Activated CD4-positive, alpha-beta T cell treated with anti-CD3 and anti-CD28 coated beads, Interleukin-2, amount 50 U/mL, for 16 hours (primary cell): ENCODE measurements at places on chromosomes 7 and 10.
A peak's percentile ranks its signal among the peaks of the same experiment; 100 is the strongest.

DNA sequence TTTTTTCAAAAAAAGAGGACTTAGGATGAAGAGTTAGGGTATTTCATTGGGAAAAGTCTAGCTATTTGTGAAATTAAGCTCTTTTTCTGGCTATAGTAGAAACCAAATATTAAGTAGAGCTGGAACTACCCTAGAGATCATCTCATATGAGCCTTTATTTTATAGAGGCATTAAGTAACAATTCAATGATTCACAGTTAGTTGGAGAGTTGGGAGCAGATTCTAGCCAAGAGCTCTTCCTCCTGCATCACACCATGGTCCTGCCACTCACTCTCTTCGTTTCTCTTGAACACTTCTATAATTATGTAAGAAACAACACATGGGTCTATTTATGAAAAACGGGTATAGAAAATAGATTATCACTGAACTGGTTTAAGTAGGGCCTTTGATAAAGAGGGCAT lies 76.1 kb upstream of the ANK3 start:
- DNase-seq: no peak

- no peak for DNase-seq
Observed at GRCh38 chr10:47095211-47095610, 184.0 kb downstream of the PTPN20 start.

- no peak for DNase-seq
Observed at GRCh38 chr7:77349141-77349540, 67.0 kb downstream of the GSAP start.

GRCh38 chr7:130387306-130387627 lies 7.0 kb downstream of the CPA1 start:
- no peak for DNase-seq

DNA sequence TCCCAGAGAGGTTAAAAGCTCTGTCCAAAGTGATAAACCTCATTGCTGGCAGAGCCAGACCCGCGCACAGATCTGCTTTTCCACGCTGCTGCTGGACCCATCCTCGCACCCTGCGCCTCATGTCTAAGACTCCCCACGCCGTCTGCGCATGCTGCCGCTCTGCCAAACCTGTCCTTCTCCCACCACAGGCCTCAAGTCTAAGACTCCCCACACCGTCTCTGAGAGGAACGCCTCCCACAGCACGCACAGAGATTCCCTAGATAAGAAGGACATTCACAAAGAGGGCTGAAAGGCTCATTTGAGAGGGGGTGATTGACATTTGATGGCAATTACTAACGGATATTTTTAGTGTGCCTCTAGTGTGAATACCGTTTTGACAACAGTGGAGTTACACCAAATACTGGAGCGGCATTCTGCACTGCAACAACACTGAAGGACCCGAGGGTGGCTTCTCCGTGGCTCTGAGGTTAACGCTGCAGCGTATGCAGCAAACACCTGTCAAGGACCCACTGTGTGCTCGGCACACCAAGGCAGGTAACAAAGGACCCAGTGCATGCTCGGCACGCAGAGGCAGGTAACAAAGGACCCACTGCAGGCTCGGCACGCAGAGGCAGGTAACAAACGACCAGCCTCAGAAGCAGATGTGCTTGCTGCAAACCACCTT lies 231.4 kb downstream of the DNAJB6 start:
- no peak for DNase-seq

- DNase-seq: no peak
Observed at GRCh38 chr7:71925663-71926062, 486.5 kb downstream of the CALN1 start.

GRCh38 chr10:28217848-28218247 lies 85.0 kb downstream of the MPP7 start:
- DNase-seq: peak; percentile 48

GRCh38 chr7:81209059-81209458 lies 290.2 kb upstream of the SEMA3C start:
- DNase-seq: no peak

- DNase-seq: no peak
Observed at GRCh38 chr7:133315332-133316040, 62.6 kb downstream of the EXOC4 start.

DNA sequence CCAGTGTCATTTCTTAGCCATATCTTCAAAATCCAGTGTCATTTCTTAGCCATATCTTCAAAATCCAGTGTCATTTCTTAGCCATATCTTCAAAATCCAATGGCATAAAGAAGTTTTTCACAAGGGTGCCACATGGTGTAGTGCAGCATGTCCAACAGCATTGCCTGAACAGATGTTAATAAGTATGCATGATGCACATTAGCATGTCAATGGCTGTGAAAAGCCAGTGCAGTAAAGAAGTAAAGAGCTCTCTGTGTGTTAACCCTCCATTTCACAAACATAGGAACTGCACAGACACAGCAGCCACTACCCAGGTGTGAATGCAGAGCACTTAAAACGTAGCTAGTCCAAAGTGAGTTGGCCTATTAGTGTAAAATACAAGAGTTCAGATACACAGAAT lies 89.8 kb downstream of the GNAI1 start:
- no peak for DNase-seq

- DNase-seq: no peak
Observed at GRCh38 chr10:95820363-95820762, 64.4 kb downstream of the ENTPD1 start.

DNA sequence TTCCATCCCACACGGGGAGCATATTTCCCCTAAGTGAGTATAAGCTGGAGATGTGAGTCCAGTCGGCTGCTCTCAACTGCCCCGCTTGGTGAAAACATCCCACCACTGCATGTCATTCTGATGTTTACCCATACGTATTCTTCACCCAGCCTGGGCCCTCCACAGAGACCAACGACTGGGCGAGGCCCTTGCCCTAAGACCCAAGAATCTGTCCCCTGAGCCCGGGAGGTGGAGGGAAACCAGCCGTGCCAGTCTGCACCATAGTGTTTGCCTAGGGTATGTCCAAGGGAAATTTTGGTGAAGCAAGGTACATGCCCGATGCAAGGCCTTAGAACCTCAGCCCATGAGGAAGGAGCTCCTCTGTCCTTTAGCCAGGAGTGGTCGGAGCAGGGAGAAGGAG lies 67.9 kb downstream of the RGS10 start:
- DNase-seq: no peak

GRCh38 chr10:80100861-80101695 lies 22.6 kb downstream of the TMEM254 start:
- no peak for DNase-seq

GRCh38 chr7:1914321-1914720 lies 244.2 kb downstream of the ELFN1 start:
- no peak for DNase-seq

- DNase-seq: no peak
Observed at GRCh38 chr10:112412696-112413095, 34.0 kb downstream of the ZDHHC6 start.

DNA sequence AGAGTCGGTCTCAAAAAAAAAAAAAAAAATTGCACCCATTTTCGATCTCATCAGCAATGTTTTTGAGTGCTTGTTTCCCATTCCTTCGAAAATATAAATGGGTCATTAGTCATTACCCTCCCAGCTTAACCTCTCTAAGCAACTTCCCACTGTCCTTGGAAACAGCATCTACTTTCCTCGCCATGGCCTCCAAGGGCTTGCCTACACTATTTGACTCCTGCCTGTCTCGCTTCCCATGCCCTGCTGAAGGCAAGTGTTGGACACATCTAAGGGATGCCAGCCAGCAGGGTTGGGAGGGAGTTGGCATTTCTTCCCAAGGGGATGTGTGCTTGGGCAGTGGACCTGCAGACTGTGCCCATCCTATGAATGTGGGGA lies 12.7 kb upstream of the RHBDD2 start:
- no peak for DNase-seq

DNA sequence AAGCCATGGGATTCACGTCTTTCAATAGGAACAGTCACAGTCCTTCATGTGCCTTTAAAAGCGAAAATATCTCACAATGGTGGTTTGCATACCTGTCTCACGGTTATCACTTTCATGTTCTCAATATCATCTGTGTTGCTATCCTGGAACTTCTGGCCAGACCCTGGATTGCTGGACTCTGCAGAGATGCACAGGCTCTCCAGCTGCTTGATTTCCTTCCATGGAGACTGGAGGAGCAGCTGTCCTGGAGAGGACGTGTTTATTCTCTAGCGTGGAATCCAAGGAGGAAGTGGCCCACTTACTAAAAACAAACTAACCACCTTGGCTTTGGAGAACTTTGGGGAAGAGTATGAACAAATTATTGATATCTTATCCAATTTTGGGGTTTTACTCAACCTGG lies 16.5 kb downstream of the BTBD16 start:
- no peak for DNase-seq

DNA sequence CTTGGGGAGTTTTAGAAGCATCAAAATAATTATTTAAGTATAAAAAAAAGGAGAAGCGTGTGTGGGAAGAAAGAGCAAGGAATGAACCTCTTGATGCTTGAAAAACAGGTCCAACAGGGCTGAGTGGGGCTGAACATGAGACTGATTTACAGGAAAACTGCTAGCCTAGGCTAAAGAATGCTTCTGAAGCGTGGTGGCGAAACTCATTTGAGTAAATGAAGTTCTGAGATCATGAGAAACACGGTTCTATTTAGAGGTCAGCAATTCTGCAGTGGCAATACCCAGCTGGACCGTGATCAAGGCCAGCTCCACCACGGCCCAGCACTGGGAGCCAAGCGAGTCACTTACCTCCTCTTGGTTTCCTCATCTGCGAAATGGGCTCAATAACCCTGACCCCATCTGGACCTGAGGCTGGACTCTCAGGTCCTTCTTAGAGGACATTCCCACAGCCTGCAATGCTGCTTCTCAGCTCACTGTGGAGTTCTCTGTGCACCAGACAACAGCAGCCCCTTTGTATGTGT lies 140.1 kb upstream of the ADAM12 start:
- no peak for DNase-seq

DNA sequence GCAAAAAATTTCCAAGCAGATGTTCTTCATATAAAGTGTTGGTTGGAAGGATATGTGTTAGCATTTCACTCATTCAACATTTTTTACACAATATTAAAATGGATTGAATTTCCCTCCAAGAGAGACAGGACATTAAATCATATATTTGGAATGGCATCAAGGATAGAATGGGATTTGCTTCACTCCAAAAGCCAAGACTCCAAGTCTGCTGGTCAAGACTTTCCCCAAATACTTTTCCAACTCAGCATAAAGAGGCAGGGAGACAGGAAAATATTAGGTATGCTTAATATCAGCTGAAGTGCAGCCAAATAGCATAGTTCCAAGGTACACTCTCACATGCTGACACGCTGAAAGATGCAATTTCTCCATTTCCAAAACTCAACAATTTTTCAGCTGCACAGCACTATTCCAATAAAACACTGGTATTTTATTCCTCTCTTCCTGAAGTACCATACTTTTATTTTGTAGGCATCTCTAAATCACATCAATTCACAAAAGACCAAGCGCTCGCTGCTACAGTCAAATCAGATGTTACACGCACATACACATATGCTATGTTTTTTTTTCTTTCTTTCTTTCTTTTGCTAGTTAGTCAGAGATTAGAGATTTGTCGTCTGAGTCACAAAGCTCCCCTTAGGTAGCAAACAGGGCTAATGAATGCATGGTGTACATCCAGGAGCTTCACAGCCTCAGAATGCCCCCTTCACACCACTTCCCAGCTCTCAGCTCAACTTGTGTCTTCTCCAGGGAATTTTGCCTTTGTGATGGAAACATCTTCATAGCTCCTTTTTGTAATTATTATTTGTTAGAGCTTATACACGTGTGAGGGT lies 1033.8 kb upstream of the AUTS2 start:
- no peak for DNase-seq

GRCh38 chr7:93889261-93889660 lies 1.3 kb downstream of the TFPI2 start:
- no peak for DNase-seq

- no peak for DNase-seq
Observed at GRCh38 chr7:136698231-136698630, 170.2 kb upstream of the CHRM2 start.

- no peak for DNase-seq
Observed at GRCh38 chr7:12357508-12357907, 46.2 kb downstream of the VWDE start.

- DNase-seq: no peak
Observed at GRCh38 chr7:8465338-8465737, 31.9 kb downstream of the NXPH1 start.

DNA sequence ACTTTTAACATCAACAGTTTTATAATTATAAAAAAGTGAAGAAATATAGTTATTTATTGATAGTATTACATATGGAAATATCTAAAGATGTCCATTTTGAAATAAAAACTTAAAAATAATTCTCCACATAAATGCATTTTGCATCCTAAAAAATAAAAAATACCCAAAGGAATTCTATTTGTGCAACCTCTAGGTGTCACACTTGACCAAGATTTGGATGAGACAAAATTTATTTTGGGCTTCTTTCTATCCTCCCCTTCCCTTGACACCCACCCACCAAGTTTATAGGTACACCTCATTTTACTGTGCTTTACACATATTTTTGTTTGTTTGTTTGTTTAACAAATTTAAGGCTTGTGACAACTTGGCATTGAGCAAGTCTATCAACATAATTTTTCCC lies 3.3 kb upstream of the THSD7A start:
- no peak for DNase-seq

DNA sequence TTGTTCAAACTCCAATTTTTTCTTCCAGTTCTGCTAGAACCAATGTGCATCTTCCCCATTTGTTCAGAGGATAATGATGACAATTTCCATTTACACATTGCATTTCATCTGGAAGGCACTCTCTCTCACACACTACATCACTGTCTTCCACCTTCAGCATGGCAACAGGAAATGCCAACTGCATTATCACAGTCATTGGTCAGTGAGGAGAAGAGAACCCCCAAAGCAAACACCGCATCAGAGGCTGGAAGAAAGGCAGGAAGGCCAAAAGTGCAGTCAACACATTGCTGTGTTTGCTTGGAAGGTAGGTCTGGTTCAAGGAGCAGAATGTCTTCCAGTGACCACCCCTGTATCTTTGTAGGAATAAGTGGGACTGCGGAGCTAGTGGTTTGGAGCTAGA lies 192.2 kb upstream of the RHOBTB1 start:
- no peak for DNase-seq

DNA sequence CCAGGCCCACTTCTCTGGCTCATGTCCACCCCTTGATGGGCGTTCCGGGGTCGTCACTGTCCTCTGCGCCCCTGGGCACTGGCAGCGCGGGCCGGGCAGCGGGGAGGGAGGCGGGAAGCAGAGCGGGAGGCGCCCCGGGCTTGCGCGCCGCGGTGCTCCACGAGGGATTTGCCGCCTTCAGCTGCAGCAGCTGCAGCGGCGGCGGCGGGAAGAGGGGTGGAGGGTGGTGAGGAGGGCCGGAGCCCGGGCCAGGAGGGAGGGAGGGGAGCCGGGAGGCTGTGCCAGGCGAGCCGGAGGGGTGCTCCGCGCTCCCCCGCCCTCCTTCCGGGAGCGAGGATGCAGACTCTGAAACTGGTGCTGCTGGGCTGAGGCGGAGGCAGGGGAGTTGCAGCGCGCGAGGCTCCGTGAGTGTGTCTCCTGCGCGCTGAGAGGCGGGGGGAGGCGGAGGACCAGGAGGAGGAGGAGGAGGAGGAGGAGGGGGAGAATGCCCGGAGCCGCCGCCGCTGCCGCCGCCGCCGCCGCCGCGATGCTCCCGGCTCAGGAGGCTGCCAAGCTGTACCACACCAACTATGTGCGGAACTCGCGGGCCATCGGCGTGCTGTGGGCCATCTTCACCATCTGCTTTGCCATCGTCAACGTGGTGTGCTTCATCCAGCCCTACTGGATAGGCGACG lies at the start of gene LHFPL3:
Gene LHFPL3, plus strand, starts transcription at position 308 of the 674 bp plus-strand sequence.
- DNase-seq: no peak

- DNase-seq: no peak
Observed at GRCh38 chr7:74293577-74293908, 4.3 kb downstream of the CLIP2 start.
